Nasal cavity respiratory epithelium epithelial cell of viscerocranial mucosa (primary cell): ENCODE measurements at places on chromosomes 13 and 19. TPM values are rescaled to one million over a fixed set of nuclear protein-coding genes. Genes with fewer than 3 reads are reported as not detected.

Gene CGB3
- total RNA-seq = not detected in 2 replicates

Gene NLRP11
- total RNA-seq = not detected in 2 replicates

Gene PLIN4
- total RNA-seq = 2.4 and 12.9 TPM in 2 replicates

Gene TEX26
- total RNA-seq = not detected in 2 replicates

Gene STARD13
- total RNA-seq = 0.68 and 1.9 TPM in 2 replicates
